ENCODE measurements at places on chromosomes 13 and 19. TPM values are rescaled to one million over a fixed set of nuclear protein-coding genes. Genes with fewer than 3 reads are reported as not detected.

Gene ZNF529
- polyA plus RNA-seq: 8.6 TPM

Gene ZNF440
- 2.0 TPM for polyA plus RNA-seq

Gene PRKCG
- polyA plus RNA-seq: 0.26 TPM

Gene ZNF577
- 9.6 TPM for polyA plus RNA-seq

Gene SLC27A1
- polyA plus RNA-seq: 16.8 TPM

Gene SETDB2
- polyA plus RNA-seq: 1.9 TPM

Gene EFNA2
- 1.1 TPM for polyA plus RNA-seq

Gene AMER2
- not detected for polyA plus RNA-seq

Gene LYPD5
- polyA plus RNA-seq: 0.13 TPM

Gene ZNF132
- 1.3 TPM for polyA plus RNA-seq

Gene SLITRK5
- polyA plus RNA-seq: not detected

Gene TMEM221
- 0.41 TPM for polyA plus RNA-seq

Gene ZNF586
- polyA plus RNA-seq: 3.5 TPM

Gene RASL11A
- polyA plus RNA-seq: 1.2 TPM

Gene ZNF829
- polyA plus RNA-seq: 0.72 TPM

Gene C19orf73
- polyA plus RNA-seq: 2.6 TPM

Gene PGLYRP2
- not detected for polyA plus RNA-seq

Gene MPND
- 21.3 TPM for polyA plus RNA-seq

Gene KIR3DL2
- polyA plus RNA-seq: not detected

Gene LIM2
- not detected for polyA plus RNA-seq

Gene ZIC5
- not detected for polyA plus RNA-seq

Gene ZNF99
- not detected for polyA plus RNA-seq

Gene CNN1
- 6.6 TPM for polyA plus RNA-seq

Gene STX10
- polyA plus RNA-seq: 143 TPM

Gene NUP62
- 16.2 TPM for polyA plus RNA-seq

Gene ZNF600
- polyA plus RNA-seq: 9.9 TPM

Gene SPINT2
- 1.0 TPM for polyA plus RNA-seq

Gene ZFR2
- 0.18 TPM for polyA plus RNA-seq

Gene BST2
- 5.7 TPM for polyA plus RNA-seq

Gene VAV1
- not detected for polyA plus RNA-seq

Gene SBK2
- 0.28 TPM for polyA plus RNA-seq

Gene KIR2DL4
- polyA plus RNA-seq: not detected

Gene IL4I1
- 0.35 TPM for polyA plus RNA-seq

Gene ZNF578
- polyA plus RNA-seq: 2.5 TPM

Gene ZNF607
- 2.0 TPM for polyA plus RNA-seq

Gene ACER1
- not detected for polyA plus RNA-seq

Gene KCNN4
- 22.2 TPM for polyA plus RNA-seq

Gene MZT1
- polyA plus RNA-seq: 8.2 TPM

Gene LILRA2
- polyA plus RNA-seq: not detected

Gene SHISA7
- polyA plus RNA-seq: 0.02 TPM

Gene CGB5
- 0.16 TPM for polyA plus RNA-seq

Gene CGB2
- 0.64 TPM for polyA plus RNA-seq

Gene ZNF491
- 0.77 TPM for polyA plus RNA-seq

Gene CCNE1
- 8.9 TPM for polyA plus RNA-seq

Gene KLK14
- polyA plus RNA-seq: 0.19 TPM

Gene DNM2
- 53.6 TPM for polyA plus RNA-seq

Measured in SK-N-SH (cell line).